ENCODE measurements at places on chromosomes 4 and X.

DNA sequence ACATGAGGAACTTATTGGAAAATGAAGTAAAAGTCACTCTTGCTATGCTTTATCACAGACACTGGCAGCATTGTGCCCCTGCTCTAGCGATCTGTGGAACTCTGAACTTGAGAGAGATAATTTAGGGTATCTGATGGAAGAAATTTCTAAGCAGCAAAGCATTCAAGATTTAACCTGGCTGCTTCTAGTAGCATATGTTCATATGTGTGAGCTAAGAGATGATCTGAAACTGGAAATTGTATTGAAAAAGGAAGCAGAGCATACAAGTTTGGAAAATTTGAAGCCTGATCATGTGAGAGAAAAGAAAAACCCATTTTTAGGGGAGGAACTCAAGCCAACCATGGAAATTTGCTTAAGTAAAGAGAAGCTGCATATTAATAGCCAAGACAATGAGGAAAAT, 657.7 kb downstream of the TRAM1L1 start:
- DNase-seq, result no peak

DNA sequence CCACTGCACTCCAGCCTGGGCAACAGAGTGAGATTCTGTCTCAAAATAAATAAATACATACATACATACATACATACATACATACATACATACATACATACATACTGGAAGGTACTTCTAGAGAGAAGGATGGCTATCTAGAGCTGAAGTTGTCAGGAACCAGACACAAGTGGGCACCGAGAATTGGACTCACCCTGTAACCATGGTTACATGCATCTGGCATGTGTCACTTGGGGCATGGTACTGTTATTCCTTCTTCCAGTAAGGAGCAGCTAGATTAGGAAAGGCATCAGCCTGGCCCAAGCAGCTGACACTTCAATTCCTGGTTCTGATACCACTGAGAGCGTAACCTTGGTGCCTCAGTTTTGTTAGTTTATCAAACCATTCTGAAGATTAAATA, 127.1 kb downstream of the SH3KBP1 start:
- no peak for DNase-seq

GRCh38 chr4:175470131-175470530, 341.9 kb downstream of the GPM6A start:
- DNase-seq, result no peak

- DNase-seq, result no peak
Observed at GRCh38 chr4:61446941-61447340, 246.8 kb downstream of the ADGRL3 start.

- DNase-seq, result no peak
Observed at GRCh38 chrX:136034668-136035067, 49.4 kb downstream of the SLC9A6 start.

DNA sequence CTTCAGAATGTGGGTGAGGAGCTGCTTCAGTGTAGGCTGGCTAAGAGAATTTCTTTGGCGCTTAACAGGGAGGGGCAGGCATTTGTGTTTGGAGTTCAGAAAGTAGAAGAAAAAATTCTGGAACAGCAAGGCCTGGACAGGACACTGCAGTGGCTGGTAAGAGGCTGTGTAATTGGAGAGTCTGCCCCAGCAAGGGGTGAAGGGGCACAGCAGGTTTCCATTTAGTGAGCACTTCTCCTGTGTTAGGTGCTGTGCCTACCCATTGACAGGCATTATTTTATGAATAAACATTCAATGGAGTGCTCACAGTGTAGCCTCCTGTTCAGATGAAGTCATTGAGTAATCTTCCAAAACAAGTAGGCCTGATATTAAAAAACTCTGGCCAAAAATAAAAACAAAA, 10.7 kb upstream of the CPE start:
- no peak for DNase-seq

- no peak for DNase-seq
Observed at GRCh38 chr4:13097971-13098370, 386.2 kb downstream of the RAB28 start.

GRCh38 chrX:40778861-40779575, 43.7 kb upstream of the MED14 start:
- no peak for DNase-seq

DNA sequence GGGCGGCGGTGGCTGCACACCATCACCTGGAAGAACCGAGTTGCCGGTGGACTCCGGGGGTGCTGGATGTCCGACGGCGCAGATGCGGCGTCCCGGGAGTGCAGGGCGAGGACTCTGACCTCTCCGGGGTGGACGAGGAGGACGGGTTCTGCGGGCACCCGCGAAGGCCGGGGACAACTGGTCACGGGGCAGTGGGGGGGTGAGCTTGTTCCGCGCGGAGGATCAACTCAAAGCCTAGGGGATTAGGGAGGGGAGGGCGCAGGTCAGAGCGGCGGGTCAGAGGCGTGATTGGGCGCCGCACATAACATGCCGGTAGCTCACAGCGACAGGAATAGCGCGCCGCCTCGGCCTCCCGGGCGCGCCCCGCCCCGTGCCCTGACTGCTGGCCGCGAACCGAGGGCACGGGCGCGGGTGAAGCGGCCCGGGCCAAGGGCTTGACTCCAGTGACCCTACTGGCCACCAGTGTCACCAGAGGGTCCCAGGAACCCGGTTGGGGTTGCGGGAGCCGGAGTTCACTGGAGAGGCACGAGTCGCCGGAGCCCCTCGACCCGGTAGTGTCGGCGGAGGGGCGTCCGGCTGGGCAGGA, at the start of gene KLHL34:
Gene KLHL34 (minus strand): TSS at position 179 of the 586 bp plus-strand sequence. CDS start 542 bp downstream, outside the sequence.
- DNase-seq, result no peak

DNA sequence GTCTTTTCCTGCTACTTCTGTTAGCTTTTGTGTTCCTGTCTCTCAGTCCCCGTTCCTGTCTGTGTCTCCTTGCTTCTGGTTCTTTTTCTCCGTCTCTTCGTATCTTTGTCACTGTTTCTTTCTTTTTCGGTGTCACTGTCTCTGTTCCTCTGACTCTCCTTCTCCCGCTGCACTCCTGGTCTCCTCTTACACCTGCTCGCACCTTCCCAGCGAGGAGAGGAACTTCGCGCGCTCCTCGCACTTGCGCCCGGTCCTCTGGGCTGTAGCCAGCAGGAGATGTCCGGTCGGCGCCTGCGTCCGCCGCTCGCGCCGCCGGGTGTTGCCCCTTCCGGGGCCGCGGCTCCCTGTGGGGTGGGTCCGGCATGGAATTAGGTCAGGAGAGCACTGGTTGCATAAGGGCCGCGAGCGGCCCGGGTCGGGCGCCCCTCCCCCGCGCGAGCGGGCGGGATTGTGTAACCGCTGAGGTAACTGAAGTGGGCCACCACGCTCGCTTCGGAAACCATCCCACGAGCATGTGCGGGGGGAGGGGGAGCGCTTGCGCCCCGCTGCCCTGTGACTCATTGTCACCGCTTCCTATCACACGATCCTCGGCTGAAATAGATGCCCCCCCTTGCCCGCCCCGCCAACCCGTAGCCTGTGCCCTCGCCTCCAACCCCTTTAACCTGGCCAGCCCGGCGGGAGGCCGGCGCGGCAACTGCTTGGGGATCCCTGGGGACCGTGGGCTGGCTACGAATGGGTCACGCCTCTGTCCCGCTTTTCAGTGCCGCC, 1.6 kb downstream of the LONRF3 start:
- DNase-seq, result peak; percentile 60

DNA sequence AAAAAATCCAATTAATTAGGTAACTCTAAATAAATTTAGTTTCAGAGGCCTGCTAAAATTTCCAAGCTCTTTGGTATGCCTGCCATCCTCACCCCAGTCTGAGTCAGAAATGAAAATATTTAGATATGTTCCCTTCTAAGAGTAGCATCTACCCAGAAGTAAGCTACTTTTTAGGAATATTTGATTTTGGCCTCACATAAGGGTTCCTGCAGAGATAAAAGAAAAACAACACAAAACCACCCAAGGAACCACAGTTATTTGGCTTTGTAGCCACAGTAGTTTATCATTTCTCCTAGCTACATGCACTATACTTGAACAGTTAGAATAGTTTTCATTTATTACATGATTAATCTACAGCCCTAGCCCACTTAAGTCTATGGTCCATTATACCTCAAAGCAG, 192.6 kb upstream of the FAM241A start:
- no peak for DNase-seq

- peak; percentile 15 for DNase-seq
Observed at GRCh38 chrX:47854474-47854873, 17.8 kb downstream of the ZNF81 start.

GRCh38 chr4:179415037-179415846, 1973.0 kb upstream of the AGA start:
- no peak for DNase-seq

- DNase-seq, result no peak
Observed at GRCh38 chrX:125005863-125006262, 313.8 kb upstream of the TEX13C start.

- no peak for DNase-seq
Observed at GRCh38 chr4:8055206-8055605, 103.4 kb downstream of the ABLIM2 start.

GRCh38 chr4:130359542-130359941, 1263.6 kb downstream of the C4orf33 start:
- no peak for DNase-seq

- no peak for DNase-seq
Observed at GRCh38 chr4:25783126-25783525, 79.7 kb downstream of the SEL1L3 start.

DNA sequence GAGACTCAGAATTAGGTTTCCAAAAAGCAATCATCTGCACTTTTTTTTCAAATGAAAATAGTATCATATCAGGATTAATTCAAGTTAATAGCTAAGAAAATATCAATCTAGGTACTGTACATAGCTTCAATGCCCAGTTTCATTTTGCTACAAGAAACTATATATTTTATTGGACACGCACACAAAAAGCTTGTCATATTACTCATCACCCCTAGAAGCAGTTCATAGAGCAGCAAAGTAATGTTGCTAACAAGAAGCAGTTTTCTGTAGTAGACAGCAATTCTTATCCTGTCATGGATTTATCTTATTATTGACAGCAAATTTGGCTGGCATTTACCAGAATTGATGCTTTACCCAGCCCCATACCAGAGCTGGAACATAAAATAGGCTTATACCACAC, 52.3 kb upstream of the LSM6 start:
- DNase-seq, result no peak

GRCh38 chr4:19522966-19523365, 728.7 kb upstream of the SLIT2 start:
- no peak for DNase-seq

DNA sequence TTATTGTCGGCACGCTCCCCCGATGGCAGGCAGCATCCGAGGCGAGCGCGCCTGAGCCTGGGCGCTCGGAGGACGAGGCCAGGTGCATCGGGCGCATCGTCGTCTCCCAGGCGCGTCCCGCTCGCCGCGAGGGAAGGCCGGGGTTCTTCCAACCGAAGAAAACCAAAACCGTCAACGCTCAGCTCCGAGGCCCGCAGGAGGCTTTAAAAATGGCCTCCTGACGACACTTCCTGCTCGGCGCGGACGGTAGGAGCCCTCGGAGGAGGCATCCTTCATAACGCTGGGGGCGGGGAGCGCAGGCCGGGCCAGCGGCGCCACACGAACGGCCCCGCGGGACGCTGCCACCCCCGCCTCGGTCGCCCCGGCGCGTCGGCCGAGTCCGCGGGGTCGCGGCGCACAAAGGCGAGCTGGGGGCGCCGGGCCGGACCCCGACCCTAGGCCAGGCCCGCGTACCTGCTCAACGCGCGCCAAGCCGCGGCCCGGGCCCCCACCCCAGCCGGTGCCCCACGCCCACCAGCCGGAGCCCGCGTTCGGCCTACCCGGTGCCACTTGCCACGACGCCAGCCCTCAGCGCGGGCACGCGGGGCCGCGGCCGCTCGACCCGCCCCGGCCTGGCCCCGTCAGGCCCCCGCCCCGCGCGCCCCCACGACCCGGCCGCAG, 501 bp downstream of the ZNF518B start:
- DNase-seq, result peak; percentile 76

DNA sequence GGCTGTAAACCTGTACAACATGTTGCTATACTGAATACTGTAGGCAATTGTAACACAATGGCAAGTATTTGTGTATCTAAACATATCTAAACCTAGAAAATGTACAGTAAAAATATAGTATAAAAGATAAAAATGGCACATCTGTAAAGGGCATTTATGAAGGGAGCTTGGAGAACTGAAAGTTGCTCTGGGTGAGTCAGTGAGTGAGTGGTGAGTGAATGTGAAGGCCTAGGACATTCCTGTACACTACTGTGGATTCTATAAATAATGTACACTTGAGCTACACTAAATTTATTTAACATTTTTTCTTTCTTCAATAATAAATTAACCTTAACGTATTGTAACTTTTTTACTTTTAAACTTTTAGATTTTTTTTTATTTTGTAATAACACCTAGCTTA, 5.0 kb upstream of the SHROOM4 start:
- DNase-seq, result no peak

- DNase-seq, result no peak
Observed at GRCh38 chr4:158102904-158103303, 69.9 kb downstream of the GASK1B start.

GRCh38 chr4:173288698-173289352, 45.3 kb downstream of the HMGB2 start:
- peak; percentile 19 for DNase-seq

- DNase-seq, result no peak
Observed at GRCh38 chr4:19358015-19358414, 893.7 kb upstream of the SLIT2 start.

DNA sequence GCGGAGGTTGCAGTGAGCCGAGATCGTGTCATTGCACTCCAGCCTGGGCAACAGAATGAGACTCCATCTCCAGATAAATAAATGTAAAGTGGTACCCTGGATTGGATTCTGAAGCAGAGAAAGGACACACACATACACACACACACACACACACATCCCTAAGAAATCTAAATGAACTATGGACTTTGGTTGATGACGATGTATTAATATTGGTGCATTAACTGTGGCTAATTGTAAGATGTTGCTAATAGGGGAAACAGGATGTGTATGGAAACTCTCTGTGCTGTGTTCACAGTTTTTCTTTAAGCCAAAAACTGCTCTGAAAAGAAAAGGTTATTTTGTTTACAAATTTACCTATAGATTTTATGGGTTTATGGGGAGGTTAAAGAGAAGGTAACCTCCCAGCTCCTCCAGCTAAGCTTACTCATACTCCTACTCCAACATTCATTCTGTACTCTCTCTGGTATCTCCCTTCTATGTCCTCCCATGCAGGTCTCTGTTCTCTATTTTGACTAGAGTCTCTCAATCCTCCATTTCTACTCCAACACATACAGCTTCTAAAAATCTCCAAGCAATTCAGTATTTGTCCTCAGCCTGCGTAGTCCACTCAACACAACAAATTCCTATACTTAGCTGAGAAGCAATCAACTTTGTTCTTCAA, 46.5 kb upstream of the RELL1 start:
- no peak for DNase-seq

- peak; percentile 58 for DNase-seq
Observed at GRCh38 chr4:53012738-53013137, 150.6 kb downstream of the RASL11B start.

GRCh38 chr4:48706736-48707135, 73.3 kb downstream of the FRYL start:
- DNase-seq, result no peak

DNA sequence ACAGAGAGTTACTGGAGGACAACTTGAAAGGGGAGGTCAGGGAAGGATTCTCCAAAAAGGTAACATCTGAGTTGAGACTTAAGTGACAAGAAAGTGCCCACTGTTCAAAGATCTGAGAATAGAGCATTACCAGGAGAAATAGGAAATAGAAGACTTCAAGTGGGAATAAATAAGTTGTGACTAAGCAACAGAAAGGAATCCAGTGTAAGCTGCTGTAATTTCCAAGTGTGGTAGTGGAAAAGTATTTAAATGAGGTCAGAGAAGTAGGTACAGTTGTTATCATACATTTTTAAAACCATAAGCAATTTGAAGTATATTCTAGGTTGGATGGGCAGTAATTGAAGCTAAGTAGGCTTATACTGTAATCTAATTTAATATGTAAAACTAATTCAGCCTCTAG, 211.9 kb downstream of the FBXO8 start:
- no peak for DNase-seq

Measured in CD4-positive, CD25-positive, alpha-beta regulatory T cell (primary cell).